ENCODE measurements at places on chromosomes 3 and 15.
A peak's percentile ranks its signal among the peaks of the same experiment; 100 is the strongest.

GRCh38 chr3:77329116-77329515 lies 289.2 kb downstream of the ROBO2 start:
- DNase-seq, result no peak

- DNase-seq, result no peak
These were observed 169.2 kb downstream of the NFKBIZ start for GRCh38 chr3:102018551-102018950.

- DNase-seq, result no peak
These were observed 62.0 kb downstream of the PLD1 start for GRCh38 chr3:171748064-171748924.

GRCh38 chr15:89303986-89304385 lies 30.6 kb downstream of the POLG start:
- DNase-seq, result no peak

GRCh38 chr15:57385923-57386390 lies 9.7 kb downstream of the CGNL1 start:
- DNase-seq, result no peak

DNA sequence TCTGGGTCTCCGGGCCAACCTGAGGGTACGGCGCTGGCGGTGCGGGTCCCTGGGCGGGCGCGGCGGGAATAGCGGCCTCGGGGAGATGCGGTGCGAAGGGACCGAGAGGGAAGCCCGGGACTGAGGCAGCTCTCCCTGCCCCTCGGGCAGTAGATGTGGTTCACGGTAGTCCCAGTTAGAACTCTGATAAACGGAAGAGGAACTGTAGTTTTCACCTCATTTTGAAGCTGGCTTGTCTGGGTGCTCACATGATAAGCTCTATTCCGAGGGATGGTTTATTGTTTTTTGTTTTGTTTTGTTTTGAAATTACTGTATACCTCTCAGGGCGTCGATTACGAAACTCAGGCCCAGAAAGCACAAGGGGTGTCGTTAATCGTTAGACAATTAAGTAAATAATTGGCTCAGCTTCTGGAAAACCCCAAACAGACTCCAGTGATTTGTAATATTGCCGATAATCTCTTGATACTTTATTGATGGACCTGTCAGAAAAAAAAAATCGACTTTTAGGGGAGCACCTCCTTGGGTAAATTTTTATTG lies 413 bp downstream of the NUSAP1 start:
- DNase-seq, result no peak

- no peak for DNase-seq
These were observed 516.0 kb upstream of the IL12A start for GRCh38 chr3:159472611-159473010.

GRCh38 chr3:40291471-40291870 lies 18.0 kb upstream of the EIF1B start:
- no peak for DNase-seq

GRCh38 chr3:178475062-178475461 lies 61.2 kb upstream of the KCNMB2 start:
- no peak for DNase-seq

DNA sequence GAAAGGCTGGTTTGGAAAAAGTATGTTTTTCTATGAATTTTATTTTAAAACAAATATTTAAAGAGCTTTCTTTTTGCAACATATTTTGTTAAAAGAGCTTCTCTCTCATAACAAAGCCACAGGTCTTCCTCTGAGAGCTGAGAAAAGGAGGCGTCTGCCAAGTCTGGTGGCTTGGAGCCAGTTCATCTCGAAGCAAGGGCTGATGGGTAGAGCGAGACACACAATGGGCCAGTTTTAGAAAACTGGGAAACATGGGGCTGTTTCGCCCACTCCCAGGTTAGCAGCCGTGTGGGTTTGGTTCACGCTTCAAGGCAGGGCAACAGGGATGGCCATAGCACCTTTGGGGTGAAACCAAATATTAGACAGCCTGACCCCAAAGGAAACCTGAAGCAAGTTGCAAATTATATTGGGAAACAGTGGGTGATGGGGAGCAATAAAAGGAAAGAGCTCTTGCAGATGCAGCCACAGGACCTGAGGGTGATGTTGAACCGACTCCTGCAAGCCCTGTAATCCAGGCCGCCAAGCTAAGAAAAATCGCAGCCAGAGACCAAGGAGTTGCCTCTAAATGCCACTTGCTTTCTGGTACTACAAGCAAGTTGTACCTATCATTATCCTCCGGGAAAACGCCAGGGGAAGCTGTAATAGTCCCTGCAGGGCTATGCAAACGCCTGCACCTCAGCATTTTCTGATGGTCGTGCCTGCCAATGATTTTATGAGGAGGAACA lies 88.4 kb upstream of the GALNT15 start:
- DNase-seq, result peak; percentile 48

GRCh38 chr15:50151476-50151875 lies 30.5 kb upstream of the SLC27A2 start:
- no peak for DNase-seq

- no peak for DNase-seq
These were observed 535.1 kb downstream of the NLGN1 start for GRCh38 chr3:173932624-173933023.

DNA sequence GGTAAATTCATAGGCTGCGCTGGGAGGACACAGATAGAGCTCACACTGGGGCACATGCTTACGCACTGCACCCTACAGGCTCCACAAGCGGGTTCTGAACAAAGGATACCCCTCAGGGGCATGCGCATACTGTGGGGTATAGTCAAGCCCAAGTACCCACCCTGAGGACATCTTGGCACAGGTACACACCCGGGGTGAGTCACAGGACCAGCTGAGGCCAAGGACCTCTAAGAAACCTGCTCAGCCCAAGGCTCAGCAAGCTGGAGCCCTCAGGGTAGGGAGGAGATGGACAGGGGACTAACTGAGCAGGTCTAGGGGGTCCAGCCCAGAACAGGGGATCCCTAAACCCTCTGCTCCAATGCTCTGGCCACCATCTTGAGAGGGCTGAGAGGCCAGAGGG lies 3.3 kb downstream of the SHISA5 start:
- DNase-seq, result no peak

- DNase-seq, result no peak
These were observed 80.1 kb downstream of the CD200 start for GRCh38 chr3:112413074-112413473.

- DNase-seq, result no peak
These were observed 10.2 kb downstream of the KBTBD13 start for GRCh38 chr15:65086680-65087111.

GRCh38 chr15:88036154-88036839 lies 220.2 kb downstream of the NTRK3 start:
- no peak for DNase-seq

DNA sequence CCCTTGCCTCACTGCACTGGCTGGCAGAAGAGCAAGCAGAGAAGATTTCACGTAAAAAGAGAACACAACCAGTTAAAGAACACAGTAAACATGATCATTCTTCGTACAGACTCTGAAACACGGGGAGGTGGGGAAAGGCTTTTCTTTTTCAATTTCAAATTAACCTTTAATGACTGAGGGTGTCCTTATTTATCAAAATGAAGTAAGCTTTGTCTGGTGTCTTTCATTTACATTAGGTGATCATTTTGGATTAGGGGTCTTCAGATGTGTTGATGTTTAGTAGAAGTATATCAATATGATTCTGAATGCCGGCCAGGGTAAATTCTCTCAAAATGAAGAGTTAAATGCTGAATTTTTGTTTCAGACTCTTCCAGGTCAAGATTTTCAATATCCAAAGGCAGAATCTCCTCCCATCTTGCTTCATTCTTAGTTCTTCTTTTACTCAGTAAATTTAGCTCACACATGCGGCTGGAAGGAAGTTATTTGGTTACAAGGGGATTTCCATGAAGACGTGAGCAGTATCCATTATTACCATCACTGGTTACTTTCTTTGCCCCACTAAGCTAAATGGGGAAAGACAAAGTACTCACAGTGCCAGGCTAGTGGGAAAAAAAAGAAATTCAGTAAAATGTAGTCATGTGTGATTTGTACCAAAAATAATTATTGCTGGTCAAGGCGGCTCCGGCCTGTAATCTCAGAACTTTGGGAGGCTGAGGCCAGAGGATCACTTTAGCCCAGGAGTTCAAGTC lies 272.2 kb upstream of the NR2F2 start:
- no peak for DNase-seq

DNA sequence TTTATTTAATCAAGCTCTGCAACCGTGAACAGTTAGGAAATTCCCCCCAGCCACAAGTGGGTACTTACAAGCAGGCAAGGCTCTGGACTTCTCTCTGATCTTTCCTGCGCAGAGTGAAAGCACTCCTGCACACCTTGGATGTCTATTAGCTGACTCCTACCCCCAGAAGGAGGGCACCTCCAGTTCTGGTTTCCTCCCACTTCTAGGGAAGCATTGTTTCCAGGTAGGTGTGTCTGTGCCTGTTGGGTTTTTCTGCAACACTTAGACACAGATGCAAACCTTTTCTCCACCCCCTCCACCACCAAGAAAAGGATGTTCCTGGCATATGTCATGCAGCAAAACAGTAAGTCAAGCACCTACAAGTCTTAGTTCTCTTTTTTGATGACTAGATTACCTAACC lies at the start of gene ZBED2:
Gene ZBED2, minus strand, starts transcription at position 115 of the 400 bp plus-strand sequence. CDS start 1,145 bp downstream, outside the sequence.
- DNase-seq, result no peak

GRCh38 chr15:64861960-64862359 lies 20.2 kb downstream of the PLEKHO2 start:
- no peak for DNase-seq

DNA sequence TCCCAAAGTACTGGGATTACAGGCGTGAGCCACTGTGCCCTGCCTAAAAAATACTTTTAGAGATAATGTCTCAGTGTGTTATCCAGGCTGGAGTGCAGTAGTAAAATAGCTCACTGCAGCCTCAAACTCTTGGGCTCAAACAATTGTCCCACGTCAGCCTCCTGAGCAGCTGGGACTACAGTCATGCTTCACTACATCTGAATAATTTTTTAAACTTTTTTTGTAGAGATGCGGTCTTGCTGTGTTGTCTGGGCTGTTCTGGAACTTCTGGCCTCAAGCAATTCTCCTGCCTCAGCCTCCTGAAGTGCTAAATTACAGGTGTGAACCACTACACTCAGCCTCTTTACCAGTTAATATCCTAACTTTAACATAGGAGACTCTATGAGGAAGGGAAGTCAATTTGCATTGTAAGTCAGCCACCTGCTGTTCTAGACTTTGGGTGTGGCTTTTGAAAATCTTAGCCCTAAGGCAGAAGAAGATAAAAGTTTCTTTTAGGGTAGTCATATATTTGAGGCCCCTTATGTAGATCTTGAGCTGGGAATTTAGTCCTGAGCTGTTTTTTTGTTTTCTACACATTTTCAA lies 78.2 kb upstream of the RASGRP1 start:
- DNase-seq, result no peak
